Naive thymus-derived CD8-positive, alpha-beta T cell (primary cell): ENCODE measurements at places on chromosomes 2 and 18.
A peak's percentile ranks its signal among the peaks of the same experiment; 100 is the strongest.

GRCh38 chr2:29509397-29509796 is 394.2 kb downstream of the CLIP4 start:
- no peak for DNase-seq
- H3K27ac ChIP-seq: no peak overlapping the region
- H3K4me1 ChIP-seq: no peaks in the 10 kb centered on the region
- peaks cover under 1% of the 10 kb centered on the region for H3K36me3 ChIP-seq

DNA sequence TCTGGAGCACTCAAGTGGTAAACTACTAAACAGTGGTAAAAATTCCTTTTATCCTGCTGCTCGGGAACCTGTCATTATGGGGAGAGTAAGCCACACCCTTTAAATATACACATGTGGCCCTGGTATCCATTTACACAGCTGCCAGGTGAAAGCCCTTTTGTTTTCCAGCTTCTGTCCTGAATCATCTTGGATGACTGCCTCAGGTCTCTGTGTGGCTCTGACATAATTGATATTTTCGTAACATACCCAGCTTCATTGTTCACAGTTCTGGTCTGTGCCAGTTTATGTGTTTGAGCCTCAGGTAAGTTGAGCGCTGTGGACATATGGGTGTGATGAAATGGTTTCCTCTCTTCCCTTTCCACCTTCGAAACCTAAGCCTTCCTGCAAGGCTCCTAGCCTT is 15.7 kb upstream of the TTC39C start:
- H3K27me3 ChIP-seq: no peaks in the 10 kb centered on the region
- peaks cover 48% of the 10 kb centered on the region for H3K4me1 ChIP-seq
- DNase-seq: no peak

GRCh38 chr2:174771631-174772471 is 7.6 kb upstream of the CHRNA1 start:
- DNase-seq: peak; percentile 48
- peaks cover 21% of the 10 kb centered on the region for H3K4me1 ChIP-seq
- peak overlapping the region; percentile 49 for H3K27ac ChIP-seq
- no peaks in the 10 kb centered on the region for H3K36me3 ChIP-seq
- H3K27me3 ChIP-seq: no peaks in the 10 kb centered on the region
- H3K4me3 ChIP-seq: peak overlapping the region; percentile 15

DNA sequence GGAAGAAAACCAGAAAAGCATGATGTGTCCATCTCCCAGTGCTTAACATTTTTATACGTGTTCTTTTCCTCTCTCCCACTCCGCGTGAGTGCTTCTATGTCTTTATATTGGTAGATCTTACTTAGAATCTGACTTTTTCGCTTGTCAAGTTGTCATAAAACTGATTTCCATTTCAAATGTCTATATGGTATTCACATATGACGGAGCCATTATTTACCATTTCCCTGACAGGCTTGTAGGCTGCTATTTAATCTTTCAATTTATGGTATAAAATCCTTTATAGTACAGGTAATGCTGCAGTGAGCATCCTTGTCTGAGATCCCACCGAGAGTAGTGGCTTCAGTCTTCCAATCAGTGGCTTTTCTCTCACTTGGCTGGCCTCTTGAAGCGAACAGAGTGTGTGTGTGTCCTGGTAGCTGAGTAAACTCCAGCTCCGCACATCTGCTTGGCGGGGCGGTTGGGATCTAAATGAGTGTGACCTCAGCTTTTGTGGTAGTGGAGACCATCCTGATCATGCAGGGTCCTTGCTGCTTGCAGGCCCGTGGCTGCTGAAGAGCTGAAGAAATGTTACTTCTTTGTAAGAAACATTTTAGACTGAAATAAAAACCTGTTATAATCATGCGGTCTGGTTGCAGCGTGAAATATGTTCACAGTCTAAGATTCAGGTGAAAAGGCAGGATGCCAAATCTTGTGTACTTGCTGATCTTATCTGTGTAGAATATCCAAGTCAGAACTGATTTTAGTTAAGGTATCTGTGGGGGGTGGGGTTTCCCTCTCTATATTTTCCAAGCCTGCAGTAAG is 40.2 kb downstream of the INPP4A start:
- DNase-seq: peak; percentile 21
- H3K27ac ChIP-seq: peak overlapping the region; percentile 91

DNA sequence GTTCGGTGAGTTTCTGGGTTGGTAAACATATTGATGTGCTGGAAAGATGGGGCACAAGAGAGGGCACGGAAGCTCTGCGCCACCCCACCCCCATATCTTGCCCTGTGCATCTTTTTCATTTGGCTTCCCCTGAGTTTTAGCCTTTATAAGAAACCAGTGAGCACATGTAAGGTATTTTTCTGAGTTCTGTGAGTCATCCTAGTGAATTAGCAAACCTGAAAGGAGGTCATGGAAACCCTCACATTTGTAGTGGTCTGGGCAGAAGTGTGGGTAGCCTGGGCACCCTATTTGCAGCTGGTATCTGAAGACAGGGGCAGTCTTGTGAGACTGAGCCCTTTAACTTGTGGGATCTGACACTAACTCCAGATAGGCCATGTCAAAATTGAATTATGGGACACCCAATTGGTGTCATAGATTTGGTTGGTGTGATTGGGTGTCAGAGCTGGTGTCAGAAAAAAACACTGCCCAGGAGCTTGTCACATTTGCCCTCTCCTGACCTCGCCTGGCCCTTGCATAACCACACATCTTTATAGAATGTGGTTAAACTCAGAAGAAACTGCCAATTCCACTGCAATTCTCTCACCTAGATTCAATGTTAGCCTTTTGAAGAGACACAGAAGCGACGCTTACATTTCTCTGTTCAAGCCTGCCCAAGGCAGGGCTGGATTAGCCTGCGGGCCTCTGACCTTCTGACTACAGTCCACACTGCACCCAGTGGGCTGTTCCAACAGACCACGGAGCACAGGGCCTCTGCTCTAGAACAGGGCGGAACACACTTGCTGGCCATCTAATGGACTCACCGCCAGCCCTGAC is 12.0 kb upstream of the GALM start:
- H3K36me3 ChIP-seq: no peaks in the 10 kb centered on the region
- peaks cover 13% of the 10 kb centered on the region for H3K4me1 ChIP-seq
- no peaks in the 10 kb centered on the region for H3K27me3 ChIP-seq
- no peak for DNase-seq

- H3K27me3 ChIP-seq: no peaks in the 10 kb centered on the region
- no peaks in the 10 kb centered on the region for H3K4me1 ChIP-seq
- H3K4me3 ChIP-seq: no peak overlapping the region
- no peak overlapping the region for H3K27ac ChIP-seq
- DNase-seq: no peak
Observed at GRCh38 chr2:165382362-165382761, 87.1 kb upstream of the CSRNP3 start.

GRCh38 chr2:222102575-222103349 is 196.0 kb downstream of the PAX3 start:
- no peaks in the 10 kb centered on the region for H3K4me1 ChIP-seq
- no peak overlapping the region for H3K27ac ChIP-seq
- H3K4me3 ChIP-seq: no peak overlapping the region
- no peak for DNase-seq
- H3K27me3 ChIP-seq: peaks cover 2% of the 10 kb centered on the region

DNA sequence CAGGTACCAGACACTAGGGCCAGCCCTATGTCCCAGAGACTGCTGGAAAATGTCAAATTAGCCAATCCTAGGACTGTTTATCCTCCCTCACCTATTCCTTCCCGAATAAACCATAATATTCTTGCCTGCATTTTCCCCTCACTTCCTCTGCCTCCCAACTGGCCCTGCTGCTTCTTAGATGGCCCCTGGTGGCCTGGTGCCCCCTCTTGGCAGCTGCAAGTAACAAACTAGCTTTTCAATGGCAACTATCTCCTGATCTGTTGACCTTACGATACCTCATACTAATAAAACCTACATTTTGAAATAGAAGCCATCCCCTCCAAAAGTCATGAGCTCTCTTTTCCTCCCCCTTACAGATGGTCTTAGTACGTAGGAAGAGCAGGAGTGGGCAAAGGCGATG is 132.0 kb downstream of the ALPK2 start:
- peaks cover 29% of the 10 kb centered on the region for H3K27me3 ChIP-seq
- H3K4me1 ChIP-seq: peaks cover 5% of the 10 kb centered on the region
- no peak overlapping the region for H3K4me3 ChIP-seq
- no peak for DNase-seq
- H3K27ac ChIP-seq: no peak overlapping the region

- peaks cover 18% of the 10 kb centered on the region for H3K27me3 ChIP-seq
- DNase-seq: no peak
- no peak overlapping the region for H3K27ac ChIP-seq
- H3K4me1 ChIP-seq: peaks cover under 1% of the 10 kb centered on the region
- H3K36me3 ChIP-seq: no peaks in the 10 kb centered on the region
- H3K4me3 ChIP-seq: no peak overlapping the region
Observed at GRCh38 chr2:40445467-40445866, 6.4 kb downstream of the SLC8A1 start.

DNA sequence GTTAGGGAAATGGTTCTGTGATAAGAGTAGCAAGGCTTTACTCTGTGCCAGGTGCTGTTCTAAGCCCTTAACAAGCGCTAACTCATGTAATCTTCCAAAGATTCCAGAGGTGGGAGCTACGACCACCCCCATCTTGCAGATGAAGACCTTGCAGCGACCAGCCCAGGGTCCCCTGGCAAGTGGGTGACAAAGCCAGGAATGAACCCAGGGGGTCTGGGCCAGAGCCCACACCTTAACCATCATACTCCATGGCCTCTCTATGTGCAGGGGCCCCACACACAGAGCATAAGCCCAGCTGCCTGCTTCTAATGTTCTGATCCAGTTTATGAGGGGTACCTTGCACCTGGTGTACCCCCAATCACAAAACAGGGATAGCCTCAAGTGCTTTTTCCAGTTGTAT is 105.3 kb downstream of the ZBTB7C start:
- peaks cover 4% of the 10 kb centered on the region for H3K4me1 ChIP-seq
- H3K27me3 ChIP-seq: no peaks in the 10 kb centered on the region
- H3K27ac ChIP-seq: no peak overlapping the region
- H3K4me3 ChIP-seq: no peak overlapping the region

GRCh38 chr2:168015274-168015953 is 232.0 kb downstream of the STK39 start:
- DNase-seq: no peak
- H3K27ac ChIP-seq: no peak overlapping the region
- peaks cover 17% of the 10 kb centered on the region for H3K4me1 ChIP-seq
- H3K36me3 ChIP-seq: peaks cover 11% of the 10 kb centered on the region

DNA sequence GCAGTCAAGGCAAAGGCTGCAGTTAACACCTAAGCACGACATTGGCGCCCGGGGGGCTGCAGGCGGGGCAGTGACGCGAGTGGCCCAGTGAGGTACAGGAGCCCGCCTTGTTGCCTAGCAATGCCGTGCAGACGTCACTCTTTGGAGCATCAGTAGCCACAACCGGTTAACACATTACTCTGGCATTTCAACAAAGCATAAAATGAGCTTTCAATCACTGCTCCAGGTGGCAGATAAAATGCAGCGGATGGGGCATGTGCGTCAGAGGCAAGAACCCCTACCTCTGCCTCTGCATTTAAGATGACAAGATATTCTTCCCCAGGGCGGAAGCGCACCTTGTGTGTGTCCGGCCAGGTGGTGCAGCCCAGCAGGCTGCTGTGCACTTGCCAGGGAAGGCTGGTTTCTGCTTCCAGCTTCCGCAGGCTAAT is 139.4 kb downstream of the MTCL1 start:
- H3K36me3 ChIP-seq: no peaks in the 10 kb centered on the region
- H3K27ac ChIP-seq: no peak overlapping the region
- no peak for DNase-seq
- peaks cover 11% of the 10 kb centered on the region for H3K27me3 ChIP-seq
- H3K4me3 ChIP-seq: no peak overlapping the region

DNA sequence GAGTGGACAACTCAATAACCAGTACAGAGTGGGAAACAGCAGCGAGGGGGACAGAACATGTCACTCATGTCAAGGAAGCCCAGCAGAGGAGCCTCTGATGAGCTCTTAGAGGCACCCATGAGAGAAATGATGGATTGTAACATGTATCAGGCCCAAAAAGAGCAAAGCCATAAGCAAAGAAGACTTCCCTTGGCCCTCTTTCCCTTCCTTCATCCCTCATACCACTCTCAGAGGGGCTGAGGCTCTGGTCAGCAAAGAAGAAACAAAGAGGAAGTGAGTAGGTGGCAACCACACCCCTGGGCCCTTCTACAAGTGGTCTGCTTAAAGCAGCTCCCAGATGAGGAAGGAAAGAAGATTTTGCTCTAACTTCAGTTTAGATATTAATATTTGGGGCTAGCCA is 112.8 kb downstream of the CDC42EP3 start:
- no peaks in the 10 kb centered on the region for H3K27me3 ChIP-seq
- peaks cover 12% of the 10 kb centered on the region for H3K4me1 ChIP-seq
- H3K36me3 ChIP-seq: no peaks in the 10 kb centered on the region
- peak overlapping the region; percentile 56 for H3K27ac ChIP-seq
- no peak overlapping the region for H3K4me3 ChIP-seq

DNA sequence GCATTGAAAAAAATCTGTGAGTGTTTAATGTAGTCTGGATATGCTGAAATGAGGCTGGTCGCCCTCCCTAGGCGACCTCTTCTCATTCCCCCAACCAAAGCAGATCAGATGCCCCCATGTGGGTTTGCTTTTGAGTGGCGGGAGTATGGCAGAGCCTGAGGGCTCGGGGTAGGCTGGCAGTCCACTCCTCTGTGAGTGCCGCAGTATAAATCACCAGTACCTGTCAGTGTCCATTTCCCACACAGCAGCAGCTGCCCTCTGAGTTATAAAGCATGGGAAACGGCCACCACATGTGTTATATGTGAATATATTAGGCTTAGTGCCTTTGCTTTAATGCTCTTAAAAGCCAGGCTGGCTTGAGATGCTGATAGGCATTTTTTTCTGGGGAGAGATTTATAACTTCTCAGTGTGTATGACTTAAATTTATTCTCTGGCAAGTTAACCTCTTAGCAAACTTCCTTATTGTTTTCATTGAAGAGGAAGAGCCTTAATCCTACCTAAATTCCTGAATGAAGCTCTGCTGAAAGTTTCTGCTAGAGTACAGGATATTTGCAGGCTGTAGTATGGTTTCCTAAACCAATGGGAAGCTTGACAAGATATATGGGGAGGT is 3.8 kb downstream of the DCC start:
- no peak for DNase-seq
- no peak overlapping the region for H3K4me3 ChIP-seq
- H3K27me3 ChIP-seq: no peaks in the 10 kb centered on the region
- peaks cover 4% of the 10 kb centered on the region for H3K4me1 ChIP-seq
- H3K27ac ChIP-seq: no peak overlapping the region

- H3K27ac ChIP-seq: no peak overlapping the region
- H3K36me3 ChIP-seq: no peaks in the 10 kb centered on the region
- H3K4me1 ChIP-seq: no peaks in the 10 kb centered on the region
- peaks cover 31% of the 10 kb centered on the region for H3K27me3 ChIP-seq
Observed at GRCh38 chr18:78859686-78860085, 119.9 kb upstream of the SALL3 start.

DNA sequence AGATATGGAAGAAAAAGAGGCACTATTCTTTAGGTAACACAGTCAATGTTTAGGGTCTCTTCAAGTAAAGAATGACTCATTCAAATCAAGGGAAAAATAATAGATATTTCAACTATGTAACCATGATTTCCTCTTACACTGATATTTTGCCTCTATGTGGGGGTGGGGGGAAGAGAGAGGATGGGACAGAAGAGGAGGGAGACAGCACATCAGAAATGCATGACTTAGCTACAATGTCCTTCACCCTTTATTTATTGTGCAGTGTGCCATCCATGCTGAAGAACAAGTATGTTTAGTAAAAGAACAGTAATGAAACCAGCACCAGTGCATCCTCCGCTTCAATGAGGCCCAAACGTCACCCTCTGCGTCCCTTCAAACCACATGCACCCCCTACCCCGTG is 204.8 kb downstream of the HDAC4 start:
- no peak overlapping the region for H3K4me3 ChIP-seq
- DNase-seq: no peak
- peaks cover 12% of the 10 kb centered on the region for H3K36me3 ChIP-seq
- H3K27ac ChIP-seq: no peak overlapping the region
- no peaks in the 10 kb centered on the region for H3K27me3 ChIP-seq

- peaks cover 58% of the 10 kb centered on the region for H3K4me1 ChIP-seq
- peak overlapping the region; percentile 95 for H3K4me3 ChIP-seq
- no peaks in the 10 kb centered on the region for H3K27me3 ChIP-seq
- peaks cover 20% of the 10 kb centered on the region for H3K36me3 ChIP-seq
Observed at GRCh38 chr2:179048099-179048498, 1.8 kb downstream of the CCDC141 start.
